ENCODE measurements at places on chromosomes 1 and 21.

DNA sequence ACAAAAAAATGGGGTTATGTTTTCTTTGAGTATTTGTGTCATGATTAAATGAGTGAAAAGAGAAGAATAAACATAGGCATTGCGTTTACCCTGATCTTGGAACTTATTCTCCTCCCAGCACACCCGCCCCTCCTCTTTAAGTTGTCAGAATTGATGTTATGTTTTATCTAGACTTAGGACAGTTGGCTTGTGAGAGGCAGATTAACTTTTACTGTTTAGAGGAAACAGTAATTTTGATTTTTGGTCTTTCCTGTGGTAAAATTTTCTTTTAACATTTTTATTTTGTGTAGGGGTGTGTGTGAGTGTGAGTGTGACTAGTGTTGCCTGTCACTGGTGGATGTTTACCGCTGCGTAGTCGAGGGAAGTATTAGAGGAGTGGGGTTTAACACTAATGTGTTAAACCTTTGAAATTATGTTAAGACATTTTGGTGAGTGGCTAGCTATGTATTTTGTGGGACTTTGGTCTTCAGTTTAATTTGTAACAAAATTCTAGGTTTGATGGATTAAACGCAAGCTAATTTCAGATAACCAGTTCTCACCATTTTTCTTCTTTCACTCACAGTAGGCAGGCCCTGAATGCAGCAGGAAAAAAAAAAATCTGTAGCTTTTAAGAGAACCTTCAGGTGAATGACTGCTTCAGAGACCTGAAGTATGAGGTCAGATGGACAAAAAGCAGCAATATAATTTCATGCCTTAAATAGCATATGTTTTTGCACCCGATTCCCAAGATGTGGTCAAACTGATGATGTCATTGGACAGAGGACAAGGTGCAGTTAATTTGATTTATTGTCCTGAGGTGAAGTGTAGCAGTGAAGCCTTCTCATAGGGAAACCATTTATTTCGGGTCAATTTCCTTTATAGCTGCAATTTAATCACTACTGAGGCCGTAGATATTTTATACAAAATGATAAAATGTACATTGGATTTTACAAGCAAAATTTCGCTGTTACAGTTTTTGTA lies 2.7 kb downstream of the POU2F1 start:
- DNase-seq: no peak

DNA sequence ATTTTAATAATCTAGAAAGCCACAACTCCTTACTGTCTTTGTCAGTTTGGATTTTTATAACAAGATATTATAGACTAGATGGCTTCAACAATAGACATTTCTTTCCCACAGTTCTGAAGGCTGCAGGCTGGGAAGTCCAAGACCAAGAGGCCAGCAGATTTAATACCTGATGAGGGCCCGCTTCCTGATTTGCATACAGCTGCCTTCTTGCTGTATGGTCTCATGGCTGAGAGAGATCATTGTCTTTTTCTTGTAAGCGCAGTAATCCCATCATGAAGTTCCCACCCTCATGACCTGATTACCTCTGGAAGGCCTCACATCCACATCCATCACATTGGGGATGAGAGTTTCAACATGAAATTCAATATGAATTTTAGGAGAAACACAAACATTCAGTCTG lies 9.8 kb downstream of the RPS6KC1 start:
- no peak for DNase-seq

DNA sequence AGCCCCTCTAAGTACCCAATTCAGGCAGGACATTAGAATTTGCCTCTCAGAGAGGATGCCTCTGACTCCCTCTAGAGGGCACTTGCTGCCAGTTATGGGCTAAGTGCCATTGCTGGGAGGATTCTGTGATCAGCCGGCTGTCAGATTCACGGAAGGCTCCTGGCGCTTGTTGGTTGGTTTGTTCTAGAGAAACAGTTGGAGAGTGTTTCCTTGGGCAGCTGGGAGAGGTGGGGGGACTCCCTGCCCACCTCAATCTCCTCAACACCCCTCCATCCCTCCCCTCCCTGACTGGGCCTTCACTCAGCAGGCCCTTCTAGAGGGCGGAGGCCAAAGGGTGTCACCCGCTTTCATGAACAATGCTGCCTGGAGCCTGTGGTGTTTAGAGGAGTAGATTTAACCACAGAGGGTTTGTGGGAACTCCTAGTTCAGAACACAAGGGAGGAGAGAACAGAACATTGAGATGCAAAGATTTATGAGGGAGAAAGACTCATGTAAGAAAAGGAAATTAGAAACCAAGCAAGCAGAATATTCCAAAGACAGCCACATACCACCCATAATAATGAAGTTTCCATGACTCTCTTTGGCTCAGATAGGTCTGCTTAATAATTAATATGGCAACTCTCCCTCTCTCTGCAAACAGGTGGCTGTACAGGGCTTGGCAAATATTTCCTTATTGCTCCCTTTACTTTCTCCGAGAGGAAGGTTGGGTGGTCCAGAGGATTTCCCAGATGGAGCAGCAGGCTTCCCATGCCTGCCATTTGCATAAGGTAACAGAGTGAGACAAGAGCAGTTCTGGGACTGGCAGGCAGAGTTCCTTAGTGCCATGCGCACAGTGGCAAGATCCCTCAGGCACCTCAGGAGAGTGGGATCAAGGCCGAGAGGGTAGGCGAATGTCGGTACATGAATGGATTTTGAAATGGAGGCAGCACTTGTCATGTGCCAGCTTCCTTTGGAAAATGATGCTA lies 30.0 kb upstream of the ACP6 start:
- DNase-seq: peak; percentile 16

GRCh38 chr1:26571381-26571780 lies 41.8 kb downstream of the RPS6KA1 start:
- DNase-seq: no peak

DNA sequence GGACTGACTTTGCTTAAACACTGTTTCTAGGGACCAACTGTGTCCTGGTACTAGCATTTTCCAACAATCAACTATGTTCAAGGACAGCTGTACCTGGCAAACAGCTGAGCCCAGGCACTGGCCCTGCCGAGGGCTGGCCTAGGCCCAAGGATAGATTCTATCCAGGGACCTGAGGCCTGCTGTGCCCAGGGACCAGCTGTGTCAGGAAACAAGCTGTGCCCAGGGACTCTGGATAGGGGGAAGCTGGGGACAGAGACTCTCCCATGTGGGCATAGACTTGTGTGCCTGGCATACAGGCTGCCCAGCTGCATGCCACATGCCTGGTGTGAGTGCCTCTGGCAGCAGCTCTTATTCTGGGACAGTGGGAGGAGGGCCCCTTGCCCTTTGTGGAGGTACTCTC lies 38.1 kb upstream of the POU3F1 start:
- DNase-seq: no peak

GRCh38 chr1:191536791-191537429 lies 621.4 kb upstream of the RGS18 start:
- no peak for DNase-seq

- no peak for DNase-seq
Observed at GRCh38 chr1:2632051-2632430, 775 bp downstream of the MMEL1 start.

- DNase-seq: no peak
Observed at GRCh38 chr1:11129649-11130390, 30.2 kb upstream of the EXOSC10 start.

DNA sequence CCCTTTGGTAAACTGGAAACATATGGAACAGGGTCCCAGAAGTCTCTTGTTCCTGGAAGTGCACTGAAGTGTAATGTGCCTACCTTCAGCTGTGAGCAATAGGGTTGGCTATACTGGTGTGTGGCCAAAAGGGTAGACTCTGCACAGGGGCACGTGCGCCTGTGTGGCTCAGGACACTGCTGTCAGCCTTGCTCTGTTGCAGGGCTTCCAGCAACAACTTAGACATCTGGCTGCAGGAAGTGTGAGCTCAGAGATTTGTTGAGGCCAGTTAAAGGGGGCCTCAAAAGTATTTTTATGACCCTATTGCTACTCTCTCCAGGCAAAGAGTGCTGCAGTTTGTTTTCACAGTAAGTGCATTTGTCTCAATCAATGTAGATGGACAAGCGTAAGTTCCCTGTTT lies 7.5 kb downstream of the CTPS1 start:
- DNase-seq: no peak

DNA sequence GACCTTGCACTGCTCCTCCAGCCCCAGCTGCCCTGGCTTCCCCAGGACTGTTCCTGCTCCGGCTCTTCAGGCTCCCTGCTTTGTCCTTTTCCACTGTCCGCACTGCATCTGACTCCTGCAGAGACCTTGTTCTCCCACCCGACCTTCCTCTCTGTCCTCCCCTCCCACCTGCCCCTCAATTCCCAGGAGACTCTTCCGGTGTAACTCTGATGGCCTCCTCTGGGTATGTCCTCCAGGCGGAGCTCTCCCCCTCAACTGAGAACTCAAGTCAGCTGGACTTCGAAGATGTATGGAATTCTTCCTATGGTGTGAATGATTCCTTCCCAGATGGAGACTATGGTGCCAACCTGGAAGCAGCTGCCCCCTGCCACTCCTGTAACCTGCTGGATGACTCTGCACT lies 550 bp downstream of the ACKR1 start:
- DNase-seq: no peak

DNA sequence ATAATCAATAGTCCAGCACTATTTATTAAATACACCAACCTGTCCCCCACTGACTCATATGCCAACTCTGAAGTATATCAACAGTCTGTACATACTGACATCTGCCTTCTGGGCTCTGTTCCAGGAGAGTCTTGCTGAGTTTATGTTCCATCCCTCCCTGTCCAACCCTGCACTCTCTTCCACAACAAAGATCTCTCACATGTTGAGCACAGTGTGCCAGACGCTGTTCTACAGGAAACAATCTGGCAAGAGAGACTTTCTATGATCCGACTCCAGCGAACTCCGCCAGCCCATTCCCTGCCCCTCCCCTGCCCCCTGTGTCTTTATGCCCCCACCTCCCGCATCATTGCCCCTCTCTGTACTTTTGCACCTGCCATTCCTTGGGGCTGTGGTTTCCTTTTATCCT lies 3.4 kb downstream of the LACTBL1 start:
- no peak for DNase-seq

GRCh38 chr1:160863774-160864131 lies 1.1 kb upstream of the CD244 start:
- DNase-seq: no peak

- no peak for DNase-seq
Observed at GRCh38 chr1:75990686-75991085, 58.5 kb upstream of the ASB17 start.

DNA sequence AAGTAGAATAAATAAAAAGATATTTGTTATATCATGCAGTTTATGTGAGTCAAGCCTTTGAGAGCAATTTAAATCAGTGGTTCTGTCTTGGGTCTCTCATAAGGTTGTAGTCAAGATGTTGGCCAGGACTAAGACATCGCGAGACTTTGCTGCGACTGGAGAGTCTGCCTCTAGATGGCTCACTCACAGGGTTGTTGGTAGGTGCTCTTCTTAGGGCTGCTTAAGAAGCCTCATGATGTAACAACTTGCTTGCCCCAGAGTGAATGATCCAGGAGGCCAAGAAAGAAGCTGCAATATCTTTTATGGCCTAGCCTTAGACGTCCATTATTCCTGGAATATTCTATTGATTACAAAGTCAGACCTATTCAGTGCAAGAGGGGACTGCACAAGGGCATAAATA lies 73.1 kb upstream of the CACHD1 start:
- no peak for DNase-seq

Data from stimulated activated CD4-positive, alpha-beta T cell treated with anti-CD3 and anti-CD28 coated beads, TNF-alpha, amount 100 ng/mL, for 48 hours (primary cell).